ENCODE measurements at places on chromosomes 11 and 22. TPM values are rescaled to one million over a fixed set of nuclear protein-coding genes. Genes with fewer than 3 reads are reported as not detected.

- H3K27ac ChIP-seq = no peak overlapping the region
- peaks cover 26% of the 10 kb centered on the region for H3K27me3 ChIP-seq
- no peak for DNase-seq
Measured at GRCh38 chr11:19345848-19346681, 105.3 kb upstream of the E2F8 start.

DNA sequence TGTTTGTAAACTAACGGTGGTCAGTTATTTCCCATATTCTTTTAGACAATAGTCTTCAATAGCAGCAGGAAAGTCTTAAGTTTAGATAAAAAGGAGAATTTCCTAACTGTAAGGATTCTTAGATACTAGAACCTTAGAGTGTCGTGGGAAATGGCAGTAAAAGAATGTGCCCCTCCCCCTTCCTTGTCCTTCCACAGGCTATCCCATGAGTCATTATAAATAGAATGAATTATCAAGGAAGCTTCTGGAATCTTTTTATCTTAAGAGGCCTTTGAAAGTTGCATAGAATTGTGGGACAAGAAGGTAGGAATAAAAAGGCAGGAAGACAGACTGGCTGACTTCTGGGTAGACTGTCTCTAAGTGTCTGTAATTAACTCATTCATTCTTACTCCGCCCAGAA is 165.2 kb upstream of the TBCEL start:
- H3K4me3 ChIP-seq = no peak overlapping the region
- no peaks in the 10 kb centered on the region for H3K4me1 ChIP-seq
- no peak overlapping the region for H3K27ac ChIP-seq
- no peak for DNase-seq
- H3K27me3 ChIP-seq = no peaks in the 10 kb centered on the region

- DNase-seq = no peak
- H3K27ac ChIP-seq = no peak overlapping the region
- peaks cover 45% of the 10 kb centered on the region for H3K4me1 ChIP-seq
- no peaks in the 10 kb centered on the region for H3K36me3 ChIP-seq
- no peak overlapping the region for H3K4me3 ChIP-seq
Measured at GRCh38 chr22:40118979-40119378, 58.7 kb upstream of the TNRC6B start.

DNA sequence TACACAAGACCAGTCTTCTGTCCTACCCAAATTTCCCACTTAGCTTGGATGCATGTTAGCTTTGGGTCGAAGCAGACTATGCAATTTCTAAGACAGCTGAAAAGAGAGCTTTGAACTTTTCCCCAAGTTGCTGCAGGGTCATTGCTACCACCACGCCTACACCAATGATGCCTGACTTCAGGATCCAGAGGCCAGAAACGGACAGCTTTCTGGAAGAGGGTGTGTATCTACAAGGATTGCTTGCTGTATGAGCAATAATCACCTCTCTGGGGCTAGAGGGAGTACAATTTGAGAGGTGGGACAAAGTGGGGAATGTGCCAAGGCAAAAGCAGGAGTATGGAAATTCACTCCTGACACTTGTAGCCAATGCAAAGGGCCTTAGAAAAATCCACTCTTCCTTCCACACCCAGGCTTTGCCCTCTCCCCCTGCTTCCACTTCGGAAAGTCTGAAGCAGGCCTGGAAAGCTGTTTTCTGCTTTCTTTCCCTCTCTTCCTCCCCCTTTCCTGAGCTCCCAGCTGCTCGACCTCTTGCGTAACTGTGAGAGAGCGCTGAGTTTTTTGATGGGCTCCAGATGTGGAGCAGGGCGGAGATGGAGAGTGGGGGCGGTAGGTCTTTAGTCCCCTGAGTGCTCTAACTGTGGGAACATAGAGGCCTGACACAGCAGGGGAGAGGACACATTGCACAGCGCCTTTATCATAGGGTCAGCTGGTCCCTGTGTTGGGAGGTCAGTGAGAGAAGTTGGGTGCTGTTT is 2.1 kb upstream of the PHLDB1 start:
- peaks cover 15% of the 10 kb centered on the region for H3K4me1 ChIP-seq
- H3K27me3 ChIP-seq = no peaks in the 10 kb centered on the region
- no peak overlapping the region for H3K4me3 ChIP-seq
- H3K27ac ChIP-seq = no peak overlapping the region

DNA sequence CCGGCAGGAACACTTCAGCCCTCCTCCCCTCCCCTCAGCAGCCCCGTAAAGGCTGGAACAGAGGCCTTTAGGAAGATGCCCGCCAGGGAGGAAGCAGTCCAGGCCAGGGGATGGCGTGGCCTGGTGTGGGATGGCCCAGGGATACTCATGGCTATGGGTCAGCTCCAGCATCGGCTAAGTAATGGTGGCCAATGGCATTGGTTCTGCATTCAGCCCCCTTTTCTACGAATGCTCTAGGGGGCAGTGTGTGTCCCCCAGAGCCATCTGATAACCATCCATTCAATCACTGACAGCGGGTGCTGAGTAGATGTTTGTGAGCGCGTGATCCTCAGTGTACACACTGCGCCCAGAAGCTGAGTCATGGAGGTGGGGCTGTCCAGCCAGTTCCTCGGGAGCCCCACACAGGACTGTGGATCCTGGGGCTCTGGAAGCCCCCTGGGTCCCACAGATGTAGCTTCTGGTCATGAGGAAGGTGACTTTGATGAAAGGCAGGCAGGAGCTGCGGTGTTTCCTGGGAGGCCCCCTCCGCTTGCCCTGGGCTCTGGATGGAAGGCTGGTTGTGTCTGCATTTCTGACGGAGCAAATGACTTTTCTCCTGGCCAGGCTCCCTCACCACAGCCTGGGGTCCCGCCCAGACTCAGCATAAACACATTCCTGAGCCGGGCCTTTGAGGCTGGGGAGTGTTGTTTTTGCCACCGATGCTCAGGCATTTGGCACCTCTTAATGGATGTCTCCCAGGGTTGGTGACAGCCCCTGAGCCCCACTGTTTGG is 46.5 kb downstream of the FBLN1 start:
- no peak overlapping the region for H3K27ac ChIP-seq
- no peak overlapping the region for H3K4me3 ChIP-seq
- no peak for DNase-seq
- H3K4me1 ChIP-seq = no peaks in the 10 kb centered on the region

SCGB1D2 gene
- total RNA-seq = not detected

VWCE gene
- total RNA-seq = 11.3 TPM

DNA sequence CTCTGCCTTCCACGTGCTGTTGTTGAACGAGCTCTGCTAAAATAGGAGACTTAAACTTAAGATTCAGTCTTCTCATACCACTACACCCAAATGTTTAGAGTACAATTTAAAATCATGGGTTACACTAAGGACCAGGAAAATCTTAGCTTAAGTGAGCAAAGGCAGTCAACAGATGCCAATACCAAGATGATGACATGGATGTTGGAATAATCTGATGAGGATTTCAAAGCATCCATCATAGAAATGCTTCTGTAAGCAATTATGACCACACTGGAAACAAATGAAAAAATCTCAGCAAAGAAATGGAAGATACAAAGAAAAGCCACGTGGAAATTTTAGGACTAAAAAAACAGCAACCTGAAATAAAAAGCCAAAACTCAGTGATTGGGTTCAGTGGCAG is 109.8 kb downstream of the ATXN10 start:
- no peak for DNase-seq
- H3K36me3 ChIP-seq = no peaks in the 10 kb centered on the region
- H3K27me3 ChIP-seq = no peaks in the 10 kb centered on the region
- no peaks in the 10 kb centered on the region for H3K4me1 ChIP-seq
- H3K4me3 ChIP-seq = no peak overlapping the region

DNA sequence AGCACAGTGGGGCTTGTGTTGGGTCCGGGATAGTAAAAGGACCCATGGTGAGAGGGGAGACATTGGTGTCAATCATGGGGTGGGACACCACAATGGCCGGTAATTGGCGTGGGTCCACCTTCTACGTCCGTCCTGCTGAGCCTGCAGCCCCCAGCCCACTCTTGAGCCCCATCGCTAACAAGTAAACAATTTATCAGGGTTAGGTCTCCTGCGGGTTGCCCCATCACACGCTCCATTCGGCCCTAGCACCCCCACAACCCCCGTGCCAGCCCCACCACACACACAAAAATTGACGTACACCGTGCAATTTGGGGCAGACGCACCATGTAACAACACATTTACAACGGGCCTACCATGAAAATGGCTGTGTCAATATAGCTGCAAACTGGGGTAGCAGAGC is 86.5 kb upstream of the HTATIP2 start:
- no peak overlapping the region for H3K27ac ChIP-seq
- no peaks in the 10 kb centered on the region for H3K4me1 ChIP-seq
- H3K27me3 ChIP-seq = no peaks in the 10 kb centered on the region
- H3K36me3 ChIP-seq = no peaks in the 10 kb centered on the region
- DNase-seq = no peak

TLCD5 gene
- total RNA-seq = 1.5 TPM

ART1 gene
- not detected for total RNA-seq

DNA sequence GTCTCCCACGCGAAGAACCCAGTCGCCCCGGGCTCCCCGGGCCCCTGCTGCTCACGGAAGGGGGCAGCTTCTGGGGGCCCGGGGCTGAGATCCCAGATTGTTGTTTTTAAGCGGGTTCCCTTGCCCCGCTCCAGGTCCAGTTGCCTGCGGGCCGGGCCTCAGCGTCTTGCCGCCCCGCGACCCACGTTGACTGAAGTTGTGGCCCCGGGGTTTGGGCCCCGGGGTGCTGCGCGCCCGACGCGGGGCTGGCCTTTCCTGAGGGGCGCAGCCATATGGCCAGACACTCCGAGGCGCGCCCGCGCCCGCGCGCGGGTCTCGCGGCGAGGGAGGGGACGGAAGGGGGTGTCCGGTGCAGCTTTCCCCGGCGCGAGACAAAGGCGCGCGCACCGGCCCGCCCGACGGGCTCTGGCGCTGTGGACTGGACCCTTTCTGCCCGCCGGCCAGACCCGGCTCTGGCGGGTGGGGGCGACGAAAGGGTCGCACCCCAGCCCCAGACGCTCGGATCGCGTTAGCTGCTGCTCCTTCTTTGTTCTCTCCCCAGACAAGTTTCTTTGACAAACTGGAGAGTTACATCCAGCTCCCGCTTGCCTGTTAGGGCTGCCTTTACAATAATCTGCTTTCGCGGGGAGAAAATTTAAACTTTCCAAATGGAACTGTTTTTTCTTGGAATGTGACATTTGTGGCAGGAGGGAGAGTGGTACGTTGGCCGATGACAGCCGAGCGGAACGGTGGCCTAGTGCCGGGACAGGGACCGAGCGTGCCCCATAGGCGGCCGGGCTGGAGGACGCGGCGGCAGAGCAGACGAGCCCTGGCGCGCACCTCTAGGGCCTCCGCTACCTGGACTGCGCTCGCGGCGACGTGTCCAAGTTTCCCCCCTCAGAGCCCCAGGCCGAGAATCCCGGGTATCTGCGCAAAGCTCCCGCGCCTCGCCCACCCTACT is 716 bp downstream of the AMOTL1 start:
- peaks cover 7% of the 10 kb centered on the region for H3K27me3 ChIP-seq
- no peaks in the 10 kb centered on the region for H3K36me3 ChIP-seq
- DNase-seq = no peak
- peak overlapping the region; percentile 61 for H3K27ac ChIP-seq
- no peak overlapping the region for H3K4me3 ChIP-seq
- H3K4me1 ChIP-seq = no peaks in the 10 kb centered on the region

TMEM191C gene
- 0.64 TPM for total RNA-seq

DNA sequence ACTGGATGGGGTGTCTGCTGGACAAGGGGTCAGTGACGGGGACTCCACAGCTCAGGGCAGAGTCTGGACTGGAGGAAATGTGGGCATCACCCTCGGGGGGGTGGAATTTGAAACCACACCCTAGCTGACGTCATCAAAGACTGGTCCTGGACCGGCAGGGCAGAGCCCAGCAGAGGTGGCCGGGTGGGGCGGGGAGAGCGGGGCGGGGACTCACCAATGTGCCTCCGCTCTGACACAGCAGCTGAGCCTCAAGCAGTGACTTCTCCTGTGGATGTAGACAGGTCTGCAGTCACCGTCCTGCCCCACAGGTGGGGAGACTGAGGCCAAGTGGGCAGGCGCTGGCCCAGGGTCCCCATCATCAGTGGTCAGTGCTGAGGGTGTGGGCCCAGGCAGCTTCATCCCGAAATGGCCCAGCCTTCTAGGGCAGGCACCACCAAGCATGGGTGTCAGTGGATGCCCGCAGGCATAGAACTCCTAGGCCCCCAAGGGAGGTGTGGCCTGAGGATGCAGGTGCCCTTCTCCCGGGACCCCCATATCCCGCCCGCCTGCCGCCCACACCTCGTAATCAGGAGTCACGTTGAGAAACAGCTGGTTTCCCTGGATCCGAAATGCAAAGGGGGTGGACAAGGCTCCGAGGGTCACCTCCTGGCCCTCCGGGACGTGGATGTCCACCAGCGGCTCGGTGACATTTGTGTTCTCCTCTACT is 603 bp downstream of the CDHR5 start:
- peaks cover 6% of the 10 kb centered on the region for H3K4me1 ChIP-seq
- DNase-seq = no peak
- H3K27me3 ChIP-seq = peaks cover 4% of the 10 kb centered on the region

GRCh38 chr22:43883012-43883661 is 8.7 kb downstream of the PNPLA5 start:
- no peaks in the 10 kb centered on the region for H3K36me3 ChIP-seq
- H3K4me1 ChIP-seq = no peaks in the 10 kb centered on the region
- no peaks in the 10 kb centered on the region for H3K27me3 ChIP-seq

SLC22A6 gene
- total RNA-seq = not detected

DNA sequence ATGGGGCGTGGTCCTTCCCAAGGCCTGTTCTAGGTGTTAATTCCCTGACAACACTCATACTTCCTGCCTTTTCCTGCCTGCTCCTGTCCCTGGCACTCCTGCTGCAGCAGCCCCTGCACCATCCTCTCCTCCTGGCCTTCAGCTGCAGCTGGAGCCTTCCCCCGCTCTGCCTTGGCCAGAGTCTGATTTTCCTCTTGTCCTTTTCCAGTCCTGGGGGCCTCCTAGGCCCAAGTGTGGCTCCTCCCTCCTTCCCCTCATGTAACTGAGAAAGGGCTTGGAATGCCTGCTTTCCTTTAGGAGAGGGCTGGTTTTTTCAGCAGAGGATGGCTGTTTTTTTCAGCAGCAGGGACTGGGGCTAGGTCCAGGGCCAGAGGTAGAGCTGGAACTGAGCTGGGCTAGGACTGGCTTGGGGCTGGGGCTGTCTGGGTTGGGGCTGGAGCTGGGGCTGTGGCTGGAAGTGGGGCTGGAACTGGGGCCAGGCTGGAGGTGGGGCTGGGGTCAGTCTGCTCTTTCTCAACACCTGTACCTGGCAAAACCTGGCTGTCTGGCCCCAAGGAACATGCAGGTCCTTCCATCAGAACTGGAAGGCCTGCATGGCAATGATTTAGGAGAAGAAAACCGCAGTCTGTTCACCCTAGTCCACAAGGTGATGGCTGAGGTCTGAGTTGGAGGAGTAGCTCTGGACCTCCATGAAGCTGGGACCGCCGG is 23.6 kb downstream of the ZC3H7B start:
- peaks cover 37% of the 10 kb centered on the region for H3K36me3 ChIP-seq
- H3K27me3 ChIP-seq = no peaks in the 10 kb centered on the region
- no peak overlapping the region for H3K27ac ChIP-seq
- H3K4me3 ChIP-seq = no peak overlapping the region
